ENCODE measurements at places on chromosomes 7 and 10. TPM values are rescaled to one million over a fixed set of nuclear protein-coding genes. Genes with fewer than 3 reads are reported as not detected.

DNA sequence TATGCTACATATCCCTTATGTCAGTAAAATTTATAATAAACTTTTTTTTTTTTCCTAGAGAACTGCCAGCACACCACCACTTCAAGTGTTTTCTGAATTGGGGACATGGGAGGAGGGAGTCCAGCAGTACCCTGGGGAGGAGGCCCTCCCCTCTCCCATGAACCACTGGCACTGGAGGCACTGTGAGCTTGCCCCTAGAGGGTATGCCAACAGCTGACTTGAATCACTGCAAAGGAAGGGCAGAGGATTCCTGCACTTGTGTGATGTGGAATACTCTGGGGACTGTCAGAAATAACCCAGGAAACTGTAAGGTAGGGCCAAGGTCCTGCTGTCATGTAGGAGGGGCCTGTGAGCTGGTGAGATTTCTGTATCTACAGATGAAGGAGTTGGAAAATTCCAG lies 8.5 kb upstream of the ARMS2 start:
- no peak for DNase-seq

DNA sequence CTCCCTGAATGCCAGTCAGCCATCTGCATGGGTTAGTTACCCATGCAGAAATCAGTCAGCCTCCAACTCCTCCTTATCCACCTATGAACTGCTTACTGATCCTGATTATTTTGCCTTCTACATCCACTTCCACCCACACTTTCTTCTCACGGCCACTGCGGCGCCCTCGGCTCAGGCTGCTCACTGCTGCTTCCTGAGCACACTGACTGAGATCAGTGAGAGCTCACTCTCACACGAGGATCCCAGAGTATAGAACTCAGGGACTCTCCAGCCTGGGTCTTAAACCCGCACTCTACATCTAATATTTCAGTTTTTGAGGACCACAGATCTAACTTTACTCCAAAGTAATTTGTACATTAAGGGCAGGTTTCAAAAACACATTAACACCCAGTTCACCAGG lies 64.4 kb downstream of the GRB10 start:
- DNase-seq, result no peak

DNA sequence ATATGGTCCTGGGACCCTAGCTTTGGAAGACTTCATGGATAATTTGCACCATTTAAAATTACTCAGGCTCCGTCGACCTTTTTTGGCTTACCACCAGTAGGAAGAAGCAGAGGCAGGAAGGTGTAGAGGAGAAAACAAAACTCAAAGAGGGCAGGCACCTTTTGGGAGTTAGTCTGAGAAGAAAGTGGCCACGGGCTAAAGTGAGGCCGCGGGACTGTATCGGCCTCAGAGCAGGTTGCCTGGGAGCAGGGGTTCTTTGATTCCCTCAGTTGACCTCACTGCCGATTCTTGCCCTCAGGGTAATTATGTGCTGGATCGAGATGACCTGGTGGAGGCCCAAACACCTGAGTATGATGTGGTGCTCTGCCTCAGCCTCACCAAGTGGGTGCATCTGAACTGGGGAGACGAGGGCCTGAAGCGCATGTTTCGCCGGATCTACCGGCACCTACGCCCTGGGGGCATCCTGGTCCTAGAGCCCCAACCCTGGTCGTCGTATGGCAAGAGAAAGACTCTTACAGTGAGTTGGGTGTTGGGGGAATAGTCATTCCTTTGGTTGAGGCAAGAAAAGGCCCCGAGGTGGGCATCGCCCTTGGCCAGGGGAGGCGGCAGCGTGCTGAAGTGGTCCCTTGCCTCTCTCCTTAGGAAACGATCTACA lies 3.1 kb downstream of the MEPCE start:
- DNase-seq, result no peak

DNA sequence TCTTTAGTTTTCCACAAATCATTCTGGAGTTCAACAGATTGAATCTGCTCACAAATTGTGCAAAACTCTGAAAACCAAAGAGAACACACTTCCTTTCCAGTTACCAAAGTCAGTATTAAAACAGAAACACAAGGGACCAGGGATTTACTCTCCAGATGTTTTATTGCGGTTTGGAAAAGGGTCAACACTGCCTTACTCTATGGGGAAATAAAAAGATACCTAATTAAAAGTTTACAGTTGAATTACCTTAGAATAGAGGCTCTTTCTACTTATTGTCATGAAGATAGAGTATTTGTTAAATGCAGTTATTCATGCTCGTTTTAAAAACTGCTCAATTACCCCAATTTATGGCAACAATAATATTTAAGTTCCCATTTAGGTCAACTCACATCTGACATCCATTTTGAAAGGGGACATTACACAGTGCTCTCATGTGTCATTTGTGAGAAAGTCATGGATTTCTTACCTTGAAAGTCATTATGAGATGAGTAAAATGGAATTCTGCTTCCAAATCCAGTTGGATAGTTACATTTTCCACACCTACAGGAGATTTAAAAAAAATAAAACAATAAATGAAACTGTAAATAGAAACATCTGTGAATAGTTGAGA lies 8.4 kb downstream of the LAMB1 start:
- DNase-seq, result no peak

GRCh38 chr7:55970978-55971377 lies 6.6 kb downstream of the NIPSNAP2 start:
- no peak for DNase-seq

DNA sequence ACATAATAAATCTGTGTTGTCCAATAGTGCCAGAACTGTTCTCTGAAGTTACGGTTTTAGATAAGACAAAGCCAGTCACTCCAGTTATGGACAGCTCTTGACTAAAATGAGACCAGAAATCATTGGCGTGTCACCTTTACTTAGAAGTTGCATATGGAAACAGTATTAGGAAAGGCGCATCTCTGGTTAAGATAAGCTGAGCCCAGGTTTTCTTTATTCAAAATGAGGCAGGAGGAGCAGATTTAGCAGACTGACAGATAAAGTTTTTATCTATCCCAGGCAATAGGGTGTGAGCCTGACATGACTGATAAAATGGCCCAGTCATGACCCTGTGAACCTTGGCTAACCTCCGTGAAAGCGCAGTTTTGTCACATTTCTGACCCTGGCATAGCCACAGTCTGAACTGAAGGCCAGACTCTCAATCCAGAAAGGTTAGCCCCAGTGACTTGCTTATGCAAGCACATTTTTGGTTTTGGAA lies 4.2 kb downstream of the CYP26A1 start:
- no peak for DNase-seq

- DNase-seq, result no peak
These were observed 26.6 kb upstream of the LIPN start for GRCh38 chr10:88733215-88733614.

GRCh38 chr7:84336766-84337165 lies 142.2 kb upstream of the SEMA3A start:
- DNase-seq, result no peak

DNA sequence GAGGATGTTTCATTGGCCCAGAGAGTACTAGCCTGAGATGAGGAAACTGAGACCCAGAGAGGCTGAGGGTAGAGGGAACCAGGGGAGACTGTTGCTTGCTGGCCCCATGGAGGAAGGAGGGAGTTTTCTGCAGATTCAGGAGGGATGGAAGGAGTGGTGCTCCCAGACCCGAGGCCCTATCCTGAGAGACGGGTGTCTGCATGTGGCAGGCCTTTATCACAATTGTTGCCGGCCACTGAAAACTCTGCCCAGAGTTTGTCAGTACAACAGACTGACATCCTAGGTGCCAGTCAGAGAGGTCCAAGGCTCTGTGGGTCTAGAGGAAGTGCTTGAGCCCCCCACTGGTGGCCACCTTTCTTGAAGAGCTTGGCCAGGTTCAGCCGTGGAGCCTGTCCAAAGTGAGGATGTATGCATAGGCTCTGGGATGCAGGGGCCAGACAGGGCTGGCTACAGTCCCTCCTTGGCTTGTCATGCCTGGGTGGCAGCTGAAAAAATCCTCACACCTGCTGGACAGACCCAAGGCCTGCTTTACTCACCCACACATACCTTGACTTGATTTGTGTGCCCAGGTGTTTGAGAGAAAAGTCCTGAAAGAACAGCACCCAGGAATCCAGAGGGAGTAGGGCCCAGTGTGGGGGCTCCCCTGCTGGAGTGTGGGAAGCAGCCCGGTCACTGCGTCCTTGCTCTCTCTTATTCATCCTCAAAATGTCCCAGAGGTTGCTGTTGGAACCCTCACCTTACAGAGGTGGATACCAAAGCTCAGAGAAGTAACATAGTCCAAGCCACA lies 65.2 kb downstream of the CLRN3 start:
- no peak for DNase-seq

- DNase-seq, result peak; percentile 36
These were observed 3.4 kb downstream of the KCNH2 start for GRCh38 chr7:150974468-150975391.

- no peak for DNase-seq
These were observed 916 bp upstream of the EEPD1 start for GRCh38 chr7:36151921-36152755.

GRCh38 chr7:2632733-2633537 lies 1.1 kb downstream of the TTYH3 start:
- DNase-seq, result peak; percentile 36

- no peak for DNase-seq
These were observed 144.7 kb downstream of the PLCE1 start for GRCh38 chr10:94138391-94138790.

DNA sequence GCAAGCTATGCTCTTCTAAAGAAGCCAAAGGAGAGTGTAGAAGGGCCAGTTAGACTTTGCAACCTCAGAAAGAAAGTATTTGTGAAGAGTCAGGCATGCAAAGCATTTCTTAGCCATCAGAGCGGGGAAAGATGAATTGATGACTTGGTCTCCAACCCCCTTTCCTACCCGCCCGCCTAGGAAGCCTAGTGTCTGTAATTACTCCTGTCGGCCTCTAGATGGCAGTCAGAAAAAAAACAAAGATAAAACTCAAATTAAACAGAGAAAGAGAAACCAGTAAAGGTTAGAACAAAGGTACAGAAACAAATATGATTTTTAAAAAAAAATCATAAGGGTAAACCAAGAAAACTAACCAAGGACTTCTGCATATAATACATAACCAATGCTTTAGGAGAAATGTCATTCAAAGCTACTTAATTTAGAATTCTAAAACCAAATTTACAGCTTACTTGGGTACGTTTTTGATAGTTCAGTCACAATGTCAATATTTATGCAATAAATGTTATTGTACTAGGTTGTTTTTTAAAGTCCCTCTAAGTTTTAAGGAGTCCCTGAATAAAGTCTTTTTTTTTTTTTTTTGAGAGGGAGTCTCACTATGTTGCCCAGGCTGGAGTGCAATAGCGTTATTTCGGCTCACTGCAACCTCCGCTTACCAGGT lies 97.6 kb downstream of the LYZL1 start:
- peak; percentile 38 for DNase-seq

DNA sequence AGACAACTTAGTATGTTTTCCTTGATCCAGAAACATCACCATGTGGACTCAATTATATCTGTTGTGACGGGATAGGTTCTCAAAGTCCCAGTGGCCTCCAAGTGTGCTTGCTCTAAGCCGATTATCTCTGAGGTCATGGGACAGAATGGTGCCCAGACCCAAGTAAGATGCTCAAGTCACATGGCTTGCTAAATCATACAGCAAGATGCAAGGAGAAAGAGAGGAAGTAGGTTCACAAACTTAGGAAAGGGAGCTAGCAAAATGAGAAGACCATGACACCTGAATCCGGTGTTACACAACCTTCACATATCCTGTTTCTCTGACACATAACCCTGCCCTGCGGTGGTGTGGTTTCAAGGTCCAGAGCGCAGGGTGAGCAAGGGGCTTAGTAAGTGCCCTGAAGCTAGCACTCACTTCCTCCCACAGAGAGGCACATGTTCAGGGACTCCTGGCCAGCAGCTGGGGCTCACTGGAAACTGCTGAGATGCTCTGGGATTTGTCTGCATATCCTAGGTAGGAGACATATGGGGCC lies 590.9 kb upstream of the ANKRD30A start:
- DNase-seq, result peak; percentile 100

DNA sequence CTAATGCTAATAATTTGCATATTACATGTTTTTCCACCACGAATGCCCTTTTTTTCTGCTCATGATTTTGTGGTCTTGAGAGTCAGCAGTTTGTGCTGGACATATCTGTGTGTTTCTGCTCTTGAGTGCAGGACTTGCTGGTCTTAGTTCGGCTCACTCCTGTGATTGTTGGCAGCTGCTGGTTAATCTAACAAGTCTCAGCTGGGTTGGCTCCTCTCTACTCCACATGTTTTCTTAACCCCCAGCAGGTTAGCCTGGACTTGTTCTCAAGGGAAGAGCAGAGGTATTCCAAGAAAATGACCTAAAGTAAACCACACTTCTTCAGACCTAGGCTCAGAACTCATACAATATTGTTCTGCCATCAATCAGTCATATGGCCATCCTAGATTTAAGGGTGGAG lies 1238.9 kb downstream of the XPNPEP1 start:
- no peak for DNase-seq

DNA sequence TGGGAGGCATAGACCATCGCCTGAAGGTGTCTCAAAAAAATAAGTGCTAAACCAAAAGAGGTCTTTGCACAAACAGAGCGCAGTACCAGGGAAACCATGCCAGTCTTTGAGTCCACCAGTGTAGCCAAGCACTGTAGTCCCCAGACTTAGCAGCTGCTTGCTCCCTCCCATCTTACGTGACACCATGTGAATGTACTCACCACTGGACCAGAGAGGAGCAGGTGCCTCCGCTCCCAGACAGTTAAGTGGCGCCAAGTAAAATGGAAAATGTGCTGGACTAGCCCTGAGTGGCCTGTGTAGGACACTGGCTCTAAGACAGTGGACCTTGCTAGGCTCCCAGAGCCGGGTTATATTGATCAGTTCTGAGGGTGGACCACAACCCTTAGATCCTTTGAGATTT lies 47.7 kb upstream of the PLEKHA1 start:
- DNase-seq, result no peak

DNA sequence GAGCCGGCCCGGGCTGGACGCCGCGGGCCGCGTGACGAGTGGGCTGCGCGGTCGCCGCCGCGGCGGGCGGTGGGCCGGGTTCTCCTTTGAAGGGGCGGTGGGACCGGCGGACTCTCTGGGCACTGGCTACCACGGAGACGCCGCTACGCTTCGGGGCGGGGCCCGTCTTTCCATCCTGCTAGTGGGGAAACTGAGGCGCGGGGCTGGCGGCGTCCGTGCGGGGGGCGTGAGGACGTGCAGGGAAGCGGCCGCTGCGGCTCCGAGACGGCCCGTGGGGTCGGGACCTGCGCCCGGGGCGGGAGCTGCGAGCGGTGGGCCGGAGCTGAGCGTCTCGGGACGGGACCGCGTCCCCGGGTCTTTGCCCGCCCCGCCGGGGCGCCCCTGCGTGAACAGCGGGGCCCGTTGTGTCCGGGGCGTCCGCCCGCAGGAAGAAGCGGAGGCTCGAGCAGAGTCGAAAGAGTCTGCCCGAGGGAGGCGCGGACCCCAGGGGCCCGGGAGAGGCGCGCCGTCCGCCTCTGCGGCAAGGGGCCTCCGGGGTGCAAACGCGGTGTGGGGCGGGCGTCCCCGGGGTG lies 548 bp upstream of the BNIP3 start:
- no peak for DNase-seq

The DPP6 gene
- total RNA-seq, result not detected

The NUDT13 gene
- 1.1 TPM for total RNA-seq

The GIMAP2 gene
- total RNA-seq, result not detected

The PAX4 gene
- not detected for total RNA-seq

The PDE6C gene
- not detected for total RNA-seq

The MYO3A gene
- not detected for total RNA-seq

The CLDN3 gene
- 51.6 TPM for total RNA-seq

The CYCS gene
- total RNA-seq, result 101 TPM

The NYAP1 gene
- 1.9 TPM for total RNA-seq

The MORN4 gene
- total RNA-seq, result 12.9 TPM

The ASAH2 gene
- 14.0 TPM for total RNA-seq

The TMEM273 gene
- not detected for total RNA-seq

The NPY4R2 gene
- total RNA-seq, result not detected

The TCF7L2 gene
- 16.1 TPM for total RNA-seq

The NEURL1 gene
- total RNA-seq, result 1.7 TPM

The SFTPD gene
- not detected for total RNA-seq

The FAM170B gene
- total RNA-seq, result not detected

The NOC3L gene
- total RNA-seq, result 23.1 TPM

The LRRD1 gene
- not detected for total RNA-seq

The RBP4 gene
- total RNA-seq, result 8.5 TPM
